H4 (cell line): ENCODE measurements at places on chromosomes 1 and 21. TPM values are rescaled to one million over a fixed set of nuclear protein-coding genes. Genes with fewer than 3 reads are reported as not detected.

DNA sequence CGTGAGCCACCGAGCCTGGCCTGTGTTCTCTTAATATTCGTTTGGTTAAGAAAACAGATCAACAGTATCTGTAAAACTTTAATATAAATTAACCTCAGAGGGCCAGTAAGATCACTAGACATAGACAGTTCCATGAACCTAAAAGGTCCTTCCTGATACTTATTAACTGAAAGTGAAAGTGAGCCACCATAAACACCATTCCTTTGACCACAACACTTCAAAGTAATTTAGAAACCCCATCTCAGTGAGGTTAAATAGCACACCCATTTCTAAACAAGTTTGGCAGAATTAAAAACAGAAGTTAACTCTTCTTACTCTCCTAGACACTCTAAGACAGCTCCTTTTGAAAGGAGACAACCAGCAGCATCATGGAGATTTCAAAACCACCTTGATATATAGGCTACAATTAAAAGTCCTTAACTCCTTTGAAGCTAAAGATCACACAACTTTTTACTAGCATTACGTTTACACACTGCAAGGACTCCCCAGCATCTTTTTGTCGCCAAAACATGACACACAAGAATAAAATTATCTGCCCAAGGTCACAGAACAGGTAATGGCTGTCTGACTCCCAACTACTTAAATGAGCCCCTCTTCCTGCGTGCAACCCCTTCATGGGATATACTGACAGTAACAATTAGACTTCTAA is 2.2 kb downstream of the RNF19B start:
- peak; percentile 55 for DNase-seq

- DNase-seq: no peak
Measured at GRCh38 chr1:87512431-87512830, 183.8 kb downstream of the LMO4 start.

DNA sequence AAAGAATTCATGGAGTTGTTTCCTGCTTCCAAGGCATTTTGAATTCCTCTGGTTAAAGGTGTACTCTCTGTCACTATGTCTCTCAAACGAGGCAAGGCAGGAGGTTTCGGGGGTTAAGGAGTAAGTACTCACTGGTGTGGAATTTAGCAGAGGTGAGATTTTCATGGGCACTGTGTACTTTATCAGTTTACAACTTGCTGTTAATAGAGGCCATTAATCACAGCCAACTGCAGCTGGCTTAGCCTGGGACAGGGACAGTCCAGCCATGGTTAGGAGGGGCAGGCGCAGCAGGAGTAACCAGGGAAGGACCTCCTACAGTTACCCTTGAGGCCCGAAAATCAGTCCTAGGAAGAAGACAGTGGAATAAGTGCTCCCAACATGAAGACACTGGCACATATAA is 18.1 kb upstream of the TMEM9 start:
- DNase-seq: no peak

GRCh38 chr1:226453015-226453704 is 45.3 kb upstream of the PARP1 start:
- DNase-seq: no peak

GRCh38 chr1:110620250-110620615 is 14.1 kb upstream of the KCNA2 start:
- no peak for DNase-seq

GRCh38 chr21:37878946-37879660 is 37.2 kb downstream of the KCNJ6 start:
- no peak for DNase-seq

DNA sequence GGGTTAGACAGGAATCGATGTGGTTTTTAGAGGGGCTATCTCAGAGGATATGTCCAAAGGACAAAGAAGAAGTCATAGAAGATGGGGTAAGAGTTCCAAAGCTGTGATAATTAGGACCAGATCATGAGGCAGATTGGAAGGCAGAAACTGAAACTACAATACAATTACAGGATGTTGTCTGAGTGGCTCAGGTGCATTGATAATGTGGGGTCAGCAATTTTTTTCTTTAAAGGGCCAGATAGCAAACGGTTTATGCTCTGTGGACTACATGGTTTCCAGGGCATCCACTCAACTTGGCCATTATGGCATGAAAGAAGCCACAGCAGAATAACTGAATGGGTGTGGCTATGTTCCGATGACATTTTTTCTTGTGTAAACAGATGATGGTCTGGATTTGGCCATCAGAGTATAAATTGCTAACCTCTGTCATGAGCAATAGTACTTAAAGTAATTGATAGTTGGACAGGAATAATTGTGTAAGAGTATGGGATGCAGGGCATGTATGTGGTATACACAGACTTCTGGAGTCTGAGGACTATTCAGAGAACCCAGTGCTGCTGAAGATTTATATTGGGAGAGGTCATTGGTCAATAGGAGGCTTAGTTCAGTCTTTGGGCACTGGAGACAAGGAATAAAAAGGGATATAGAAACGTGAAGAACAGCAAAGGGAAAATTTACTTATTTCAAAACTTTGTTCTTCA is 198.4 kb upstream of the ADGRL4 start:
- no peak for DNase-seq

DNA sequence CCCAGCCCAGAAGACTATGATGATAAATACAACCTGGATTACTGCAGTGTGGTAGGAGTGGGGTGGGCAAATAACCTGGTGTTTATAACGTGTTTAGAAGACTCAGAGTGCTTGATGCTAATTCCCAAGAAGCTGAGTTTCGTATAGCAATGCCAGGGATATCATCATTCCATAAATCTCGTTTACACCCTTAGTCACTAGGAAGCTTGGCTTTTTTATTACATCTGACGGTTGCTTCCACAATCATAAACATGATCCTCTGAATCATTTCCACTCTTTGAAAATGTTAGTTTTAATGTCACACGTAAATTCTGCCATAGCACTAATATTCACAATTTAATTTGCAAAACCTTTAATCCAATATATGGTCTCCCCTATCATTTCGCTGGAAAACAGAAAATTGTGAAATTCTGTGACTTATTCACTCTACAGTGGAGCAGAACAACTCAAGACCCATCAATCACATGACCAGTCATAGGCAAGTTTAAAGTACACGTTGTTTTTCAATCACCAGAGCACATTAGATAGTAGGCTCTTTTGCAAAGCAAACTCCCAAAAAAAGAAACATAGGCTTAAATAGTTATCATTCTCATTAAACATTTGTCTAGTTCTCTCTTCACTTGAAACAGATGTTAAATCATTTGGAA is 321.0 kb downstream of the LTN1 start:
- no peak for DNase-seq

- no peak for DNase-seq
Measured at GRCh38 chr21:35927262-35927661, 133.1 kb downstream of the SETD4 start.

DNA sequence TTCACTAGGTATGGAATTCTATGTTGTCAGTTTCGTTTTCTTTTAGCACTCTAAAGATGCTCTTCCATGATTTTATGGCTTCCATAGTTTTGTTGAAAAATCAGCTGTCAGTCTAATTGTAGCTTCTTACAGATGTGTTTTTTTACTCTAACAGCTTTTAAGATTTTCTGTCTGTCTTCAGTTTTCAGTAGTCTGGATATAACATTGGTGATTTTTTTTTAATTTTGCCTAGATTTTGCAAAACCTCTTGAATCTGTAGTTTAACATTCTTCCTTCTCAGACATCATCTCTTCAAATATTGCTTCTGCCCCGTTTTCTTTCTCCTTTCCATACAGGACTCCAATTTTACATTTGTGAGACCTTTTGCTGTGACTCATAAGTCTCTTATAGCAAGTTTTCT is 17.9 kb upstream of the DYRK1A start:
- DNase-seq: peak; percentile 42

LY9 gene
- not detected in 2 replicates for total RNA-seq

NBPF20 gene
- 0.25 and 1.2 TPM in 2 replicates for total RNA-seq
